Muscle of leg (tissue), 16 donors: ENCODE measurements at places on chromosomes 5 and 9. TPM values are rescaled to one million over a fixed set of nuclear protein-coding genes. Genes with fewer than 3 reads are reported as not detected.

The ANKRD20A1 gene
- 0.44 TPM for total RNA-seq

The FGF1 gene
- 5.5 TPM for total RNA-seq

The ZNF883 gene
- total RNA-seq = 4.6 TPM

The PAPPA gene
- total RNA-seq = 1.3 TPM

The AQP7 gene
- 0.93 TPM for total RNA-seq

- no peak for DNase-seq
These were observed 26.5 kb upstream of the CLPTM1L start for GRCh38 chr5:1371218-1371971.

- DNase-seq = no peak
These were observed 162.6 kb upstream of the PPP1R2B start for GRCh38 chr5:156687514-156687913.

- peak; percentile 82 for DNase-seq
These were observed 20.1 kb upstream of the PTGS1 start for GRCh38 chr9:122350577-122351355.

- DNase-seq = peak; percentile 85
These were observed 1.3 kb downstream of the FBXL7 start for GRCh38 chr5:15501091-15501791.

DNA sequence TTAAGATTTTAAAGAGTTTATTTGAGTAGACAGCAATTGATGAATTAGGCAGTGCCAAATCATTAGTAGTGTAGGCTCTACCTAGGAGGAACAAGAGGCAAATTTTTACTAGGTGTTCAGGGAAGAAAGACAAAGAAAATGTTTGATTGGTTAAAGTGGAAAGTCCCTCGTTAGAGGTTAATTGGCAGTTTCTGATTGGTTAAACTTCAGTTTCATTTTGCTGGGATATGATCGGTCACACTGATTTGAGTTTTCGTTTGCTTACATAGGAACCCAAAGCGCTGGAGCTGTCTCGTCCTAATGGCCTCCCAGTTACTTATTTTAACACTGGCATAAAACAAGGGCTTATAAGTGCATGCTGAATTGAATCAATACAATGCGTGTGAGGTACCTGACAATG is 15.1 kb downstream of the DMAC1 start:
- DNase-seq = no peak

- DNase-seq = peak; percentile 12
These were observed 33.1 kb upstream of the TLX3 start for GRCh38 chr5:171275841-171276544.

DNA sequence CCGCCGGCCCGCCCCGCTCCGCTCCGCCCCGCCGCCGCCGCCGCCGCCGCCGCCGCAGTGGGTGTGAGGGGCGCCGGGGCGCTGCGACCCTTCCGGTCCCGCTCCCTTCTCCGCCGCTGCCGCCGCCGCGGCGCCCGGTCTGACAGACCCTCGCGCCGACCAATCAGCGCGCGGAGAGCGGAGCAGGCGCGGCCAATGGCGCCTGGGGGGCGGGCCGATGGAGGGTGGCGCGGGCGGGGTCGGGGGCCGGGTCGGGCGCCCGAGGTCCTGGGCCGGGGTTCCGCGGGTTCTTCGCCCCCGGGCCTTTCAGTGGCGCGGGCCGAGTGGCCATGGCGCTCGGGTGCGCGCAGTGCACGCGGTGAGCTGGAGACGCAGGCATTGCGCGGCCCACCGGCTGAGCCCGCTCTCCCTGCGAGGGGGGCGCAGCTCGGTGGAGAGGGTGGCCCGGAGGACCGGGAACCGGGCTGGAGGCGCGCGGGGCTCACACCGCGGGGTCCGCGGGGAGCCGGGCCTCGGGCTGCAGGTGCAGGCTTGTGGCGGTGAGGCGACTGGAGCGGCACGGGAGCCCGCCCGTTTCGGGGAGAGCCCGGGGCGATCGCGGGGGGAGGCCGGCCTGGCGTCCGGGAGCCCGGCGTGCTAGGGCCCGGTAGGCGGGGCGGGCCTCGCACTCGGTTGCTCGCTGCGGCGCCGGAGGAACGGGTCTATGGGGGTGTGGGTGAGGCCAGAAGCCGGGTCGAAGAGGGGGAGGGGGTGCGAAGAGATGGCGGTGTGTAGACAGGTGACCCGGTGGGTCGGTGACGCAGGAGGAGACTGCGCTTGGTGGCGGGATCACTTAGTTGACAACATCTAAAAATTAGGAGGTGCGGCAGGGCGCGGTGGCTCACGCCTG is at the start of gene MAPK9:
Gene MAPK9 (minus strand): TSS at position 141 of the 889 bp plus-strand sequence. CDS start 11,522 bp downstream, outside the sequence.
- DNase-seq = peak; percentile 94

- DNase-seq = no peak
These were observed 1.2 kb downstream of the ERCC8 start for GRCh38 chr5:60943624-60944023.

DNA sequence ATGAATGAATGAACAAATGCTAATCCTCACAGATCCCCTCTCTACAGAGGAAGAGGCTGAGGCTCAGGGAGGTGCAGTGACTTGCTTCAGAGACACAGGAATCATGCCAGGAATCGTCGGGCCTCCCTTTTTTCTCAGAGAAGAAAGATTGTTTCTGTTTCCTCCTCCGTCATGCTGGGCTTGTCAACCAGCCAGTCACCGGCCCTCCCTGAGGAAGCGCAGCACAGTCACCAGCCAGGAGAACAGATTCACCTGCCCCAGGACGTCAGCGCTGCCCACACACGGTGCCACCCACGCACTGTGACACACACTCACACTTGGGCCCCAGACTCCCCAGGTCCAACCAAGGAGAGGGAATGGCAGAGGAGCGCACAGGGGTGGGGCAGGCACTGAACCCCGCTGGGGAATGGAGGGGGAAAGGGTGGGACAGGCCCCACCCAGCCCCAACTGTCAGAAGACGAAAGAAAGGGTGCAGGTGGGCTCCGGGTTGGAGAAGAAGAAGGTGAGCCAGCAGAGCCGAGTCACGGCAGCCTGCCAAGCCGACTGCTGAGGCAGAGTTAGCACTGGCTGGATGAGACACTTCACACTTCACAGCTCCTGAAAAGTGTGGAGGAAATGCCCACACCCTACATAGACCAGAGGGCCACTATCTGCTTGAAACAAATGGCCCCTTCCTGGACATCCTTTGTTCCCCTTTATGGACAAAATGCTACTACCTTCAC is 13.8 kb upstream of the ERGIC1 start:
- DNase-seq = no peak

- DNase-seq = no peak
These were observed 42.1 kb upstream of the TMOD1 start for GRCh38 chr9:97459326-97459725.

GRCh38 chr5:168472329-168472728 is 13.9 kb upstream of the RARS1 start:
- DNase-seq = peak; percentile 28

DNA sequence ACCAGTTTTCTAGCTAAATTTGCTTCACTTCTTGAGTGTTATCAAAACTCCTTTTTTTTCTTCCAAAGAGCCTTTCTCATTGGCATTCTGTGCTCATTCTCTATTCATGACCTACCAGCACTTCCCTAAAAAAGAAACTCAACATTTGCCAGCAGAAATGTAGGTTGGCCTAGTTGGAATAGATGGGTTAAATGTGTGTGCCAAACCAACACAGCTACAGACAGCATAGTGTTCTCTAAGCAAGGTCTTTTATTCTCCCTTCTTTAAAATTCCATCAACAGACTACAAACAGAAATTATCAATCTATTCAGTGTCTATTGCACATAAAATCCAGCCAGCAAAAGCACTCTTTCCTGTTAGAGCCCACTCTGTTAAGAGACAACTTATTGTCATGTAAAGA is 255.8 kb upstream of the PUM3 start:
- DNase-seq = no peak

DNA sequence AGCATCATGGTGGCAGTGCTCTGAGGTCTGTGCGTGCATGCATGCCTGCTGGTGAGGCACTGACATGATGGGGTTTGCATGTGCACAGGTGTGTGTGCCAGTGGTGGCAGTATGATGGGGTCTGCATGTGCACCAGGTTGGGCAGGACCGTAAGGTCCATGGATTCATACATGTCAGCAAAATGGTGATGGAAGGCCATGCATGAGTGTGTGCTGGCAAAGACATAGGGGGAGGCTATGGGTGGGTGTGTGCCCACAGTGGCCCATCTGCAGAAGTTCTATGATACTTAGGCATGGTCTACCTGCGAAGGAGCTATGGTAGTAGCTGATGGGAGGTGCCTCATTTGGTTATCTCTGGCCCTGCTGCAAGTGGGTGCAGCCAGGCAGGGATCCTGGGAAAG is 348.0 kb upstream of the TARS1 start:
- DNase-seq = no peak

- DNase-seq = no peak
These were observed 69.0 kb upstream of the FST start for GRCh38 chr5:53411388-53411787.
